Omental fat pad (tissue), 4 donors: ENCODE measurements at places on chromosomes 7 and 10. TPM values are rescaled to one million over a fixed set of nuclear protein-coding genes. Genes with fewer than 3 reads are reported as not detected.

The SEMA3D gene
- total RNA-seq: 5.9 TPM

The ANKRD2 gene
- total RNA-seq: not detected

The SPDYE5 gene
- total RNA-seq: not detected

The C10orf143 gene
- total RNA-seq: 1.7 TPM

The SPDYE2B gene
- not detected for total RNA-seq

The LRIT1 gene
- total RNA-seq: not detected

The FEZF1 gene
- 0.19 TPM for total RNA-seq

The NRAP gene
- not detected for total RNA-seq

The CRTAC1 gene
- total RNA-seq: 1.1 TPM

The HTR5A gene
- total RNA-seq: not detected

The UPP1 gene
- 33.2 TPM for total RNA-seq

The TRIP6 gene
- 53.8 TPM for total RNA-seq
